ENCODE measurements at places on chromosomes 4 and X.

GRCh38 chrX:23670528-23670927 is 3.2 kb downstream of the PRDX4 start:
- DNase-seq = no peak

- no peak for DNase-seq
These were observed 72.4 kb upstream of the KLHL13 start for GRCh38 chrX:118189000-118189399.

DNA sequence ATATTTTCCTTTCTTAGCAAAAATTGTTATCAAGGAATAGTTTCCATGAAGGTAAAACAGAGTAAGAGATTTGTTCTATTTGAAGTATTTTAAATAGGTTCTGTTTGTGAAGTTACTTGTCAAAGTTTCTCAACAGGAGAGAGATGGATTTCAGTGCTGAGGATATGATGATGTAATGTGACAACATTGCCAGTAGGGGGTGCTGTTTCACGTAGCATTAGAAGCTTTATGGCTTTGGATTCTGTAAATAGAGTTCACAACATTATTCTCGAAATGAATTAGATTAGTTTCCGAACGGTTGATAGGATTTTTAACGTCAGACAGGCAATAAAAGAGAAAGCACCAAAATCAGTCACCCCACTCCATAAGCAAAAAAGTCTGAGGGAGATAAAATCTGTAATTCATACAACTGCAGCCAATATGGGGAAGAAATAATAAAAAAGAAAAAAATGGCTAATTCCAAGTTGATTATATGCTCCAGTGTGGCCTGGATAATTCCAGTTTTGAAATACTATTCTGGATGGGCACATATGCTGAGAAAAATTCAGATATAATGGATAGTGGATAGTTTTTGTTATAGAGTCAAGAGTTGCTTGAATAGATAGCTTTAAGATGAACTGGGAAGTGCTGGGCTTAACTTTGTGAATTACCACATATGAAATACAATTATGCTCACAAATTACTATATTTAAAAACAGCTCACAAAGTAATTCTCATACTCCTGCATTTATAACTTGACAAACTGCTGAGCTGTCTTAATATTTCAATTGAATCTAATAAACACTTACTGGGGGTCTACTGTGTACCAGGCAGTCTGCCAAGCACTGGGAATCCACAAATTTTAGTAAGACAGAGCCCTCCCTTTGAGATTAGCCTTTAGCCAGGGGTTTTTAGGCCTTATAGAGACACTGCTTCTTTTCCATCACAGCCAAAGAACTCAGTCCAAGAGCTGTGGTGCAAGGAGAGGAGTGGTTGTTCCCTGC is 109.1 kb downstream of the GPAT3 start:
- peak; percentile 85 for DNase-seq

GRCh38 chr4:141275834-141276233 is 55.1 kb downstream of the ZNF330 start:
- peak; percentile 44 for DNase-seq

- no peak for DNase-seq
These were observed 21.0 kb upstream of the TBC1D14 start for GRCh38 chr4:6888506-6889071.

All from choroid plexus epithelial cell (primary cell).